ENCODE measurements at places on chromosomes 4 and X. TPM values are rescaled to one million over a fixed set of nuclear protein-coding genes. Genes with fewer than 3 reads are reported as not detected.

The CORIN gene
- not detected for total RNA-seq

The YY2 gene
- total RNA-seq: not detected

DNA sequence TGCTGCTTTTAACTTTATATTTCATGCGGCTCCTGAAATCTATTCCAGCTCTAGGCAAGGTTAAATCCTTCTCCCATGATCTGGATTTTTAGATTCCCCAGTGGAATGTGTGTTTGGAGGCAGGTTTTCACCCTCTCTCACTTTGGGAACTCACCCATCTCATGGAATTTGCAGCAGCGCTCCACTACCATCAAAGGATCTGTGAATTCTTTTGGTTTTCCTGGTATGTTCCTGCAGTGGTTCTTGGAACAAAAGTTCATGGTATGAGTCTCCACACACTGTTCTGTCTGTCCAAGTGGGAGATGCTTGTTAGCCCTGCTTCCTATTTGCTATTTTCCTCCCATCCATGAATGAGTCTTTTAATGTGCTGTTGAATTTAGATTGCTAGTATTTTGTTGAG is 14.0 kb downstream of the APOOL start:
- DNase-seq: no peak

DNA sequence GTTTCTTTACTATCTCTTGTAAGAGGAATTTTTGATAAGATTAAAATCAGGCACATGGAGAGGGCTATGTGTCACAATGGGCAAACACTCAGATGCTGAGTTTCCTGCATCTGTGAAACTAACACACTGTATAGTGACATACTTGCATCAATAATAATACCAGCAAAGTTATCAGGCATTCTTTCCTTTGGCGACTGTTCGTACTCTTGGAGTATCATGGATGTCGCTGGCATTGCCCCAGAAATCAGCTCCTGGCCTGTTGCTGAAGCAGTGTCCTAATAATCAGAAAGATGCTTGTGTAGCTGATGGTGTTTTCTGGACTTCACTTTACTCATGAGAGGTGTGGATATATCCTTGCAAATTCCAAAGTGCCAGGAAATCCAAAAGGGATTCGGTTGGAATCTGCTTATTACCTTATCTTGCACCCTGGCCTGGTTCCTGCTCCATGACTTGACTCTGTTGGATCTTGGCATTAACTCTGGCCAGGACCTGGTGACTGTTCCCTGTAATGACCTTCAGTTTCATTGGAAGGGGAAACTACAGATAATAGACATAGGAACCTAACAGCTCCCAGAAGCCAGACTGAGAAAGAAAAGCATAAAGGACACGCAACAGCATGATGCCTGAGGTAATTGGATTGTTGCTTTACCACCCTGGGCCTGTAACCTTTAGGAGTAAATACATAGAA is 762.5 kb upstream of the GRIA3 start:
- no peak for DNase-seq

DNA sequence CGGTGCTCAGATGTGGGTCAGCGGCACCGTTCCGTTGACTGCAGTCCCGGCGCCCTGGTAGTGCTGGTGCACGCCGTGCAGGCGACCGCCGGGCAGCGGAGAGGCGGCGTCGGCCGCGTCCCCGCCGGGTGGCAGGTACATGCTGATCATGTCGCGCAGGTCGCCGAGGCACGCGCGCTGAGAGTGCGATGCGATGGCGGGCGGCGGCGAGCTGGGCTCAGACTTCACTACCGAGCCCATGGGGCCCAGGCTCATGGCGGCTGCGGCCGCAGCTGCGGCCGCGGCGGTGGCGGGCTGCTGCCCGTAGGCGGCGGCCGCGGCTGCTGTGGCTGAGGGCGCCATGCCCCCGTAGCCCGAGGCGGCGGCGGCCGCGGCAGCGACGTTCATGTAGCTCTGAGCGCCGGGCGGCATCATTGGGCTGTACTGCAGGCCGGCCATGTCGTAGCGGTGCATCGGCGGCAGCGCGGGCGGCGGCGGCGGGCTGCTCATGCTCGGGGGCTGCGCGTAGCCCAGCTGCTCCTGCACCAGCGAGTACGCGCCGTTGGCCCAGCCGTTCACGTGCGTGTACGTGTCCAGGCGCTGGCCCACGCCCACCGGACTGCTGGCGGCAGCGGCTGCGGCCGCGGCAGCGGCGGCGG is 1.0 kb downstream of the SOX3 start:
- no peak for DNase-seq

- DNase-seq: no peak
These were observed 918.4 kb downstream of the ADGRL3 start for GRCh38 chr4:62118558-62118957.

DNA sequence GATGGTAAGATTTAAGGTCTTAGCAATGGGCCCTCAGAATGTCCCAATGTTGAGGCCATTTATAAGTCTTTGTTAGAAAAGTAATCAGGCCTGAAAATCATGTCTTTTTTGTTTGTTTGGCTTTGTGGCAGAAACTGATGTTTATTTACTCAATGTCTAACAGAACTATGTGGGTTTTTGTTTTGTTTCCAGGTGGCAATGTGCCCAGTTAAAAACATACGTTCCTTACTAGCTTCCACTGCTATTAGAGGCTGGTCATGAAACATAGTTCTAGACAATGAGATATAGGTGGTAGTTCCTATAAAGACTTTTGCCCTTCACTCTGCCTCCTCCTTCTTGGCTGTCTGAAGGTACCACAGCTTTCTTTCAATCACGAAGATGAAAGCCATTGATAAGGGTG is 108.8 kb downstream of the C4orf51 start:
- DNase-seq: no peak
